Left ventricle myocardium inferior (tissue), 1 donor: ENCODE measurements at places on chromosomes 12 and 14.

- no peak for DNase-seq
Measured at GRCh38 chr12:38543151-38543550, 226.6 kb downstream of the ALG10B start.

- no peak for DNase-seq
Measured at GRCh38 chr14:46245276-46245675, 406.3 kb downstream of the RPL10L start.

GRCh38 chr12:109140560-109140959, 24.2 kb downstream of the ACACB start:
- DNase-seq = no peak

DNA sequence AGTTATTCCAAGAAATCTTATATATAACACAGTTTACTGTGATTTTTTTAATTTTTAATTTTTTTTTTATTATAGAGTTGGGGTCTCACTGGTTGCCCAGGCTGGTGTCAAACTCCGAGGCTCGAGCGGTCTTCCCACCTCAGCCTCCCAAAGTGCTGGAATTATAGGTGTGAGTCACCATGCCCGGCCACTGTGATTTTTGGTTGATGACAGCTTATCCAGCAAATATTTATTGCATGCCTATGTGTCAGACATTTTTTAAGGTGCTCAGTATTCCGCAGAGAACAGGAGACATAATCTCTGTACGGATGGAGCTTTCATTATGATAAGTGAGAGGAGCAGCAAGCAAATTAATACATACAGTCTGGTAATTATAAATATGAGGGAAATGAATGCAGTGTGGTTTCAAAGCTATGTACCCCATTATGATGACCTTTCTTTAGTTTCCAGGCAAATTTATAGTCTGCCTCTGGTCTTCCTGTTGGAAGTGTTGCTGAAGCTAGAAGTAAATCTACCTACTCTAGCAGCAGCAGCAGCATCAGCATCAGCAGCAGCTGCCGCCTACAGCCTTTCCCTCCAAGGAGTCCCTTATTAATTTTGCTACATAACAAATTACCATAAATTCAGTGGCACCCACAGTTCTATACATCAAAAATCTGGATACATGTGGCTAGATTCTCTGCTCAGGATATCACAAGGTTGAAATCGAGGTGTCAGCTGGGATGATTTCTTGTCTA, 32.3 kb downstream of the FRS2 start:
- DNase-seq = no peak

DNA sequence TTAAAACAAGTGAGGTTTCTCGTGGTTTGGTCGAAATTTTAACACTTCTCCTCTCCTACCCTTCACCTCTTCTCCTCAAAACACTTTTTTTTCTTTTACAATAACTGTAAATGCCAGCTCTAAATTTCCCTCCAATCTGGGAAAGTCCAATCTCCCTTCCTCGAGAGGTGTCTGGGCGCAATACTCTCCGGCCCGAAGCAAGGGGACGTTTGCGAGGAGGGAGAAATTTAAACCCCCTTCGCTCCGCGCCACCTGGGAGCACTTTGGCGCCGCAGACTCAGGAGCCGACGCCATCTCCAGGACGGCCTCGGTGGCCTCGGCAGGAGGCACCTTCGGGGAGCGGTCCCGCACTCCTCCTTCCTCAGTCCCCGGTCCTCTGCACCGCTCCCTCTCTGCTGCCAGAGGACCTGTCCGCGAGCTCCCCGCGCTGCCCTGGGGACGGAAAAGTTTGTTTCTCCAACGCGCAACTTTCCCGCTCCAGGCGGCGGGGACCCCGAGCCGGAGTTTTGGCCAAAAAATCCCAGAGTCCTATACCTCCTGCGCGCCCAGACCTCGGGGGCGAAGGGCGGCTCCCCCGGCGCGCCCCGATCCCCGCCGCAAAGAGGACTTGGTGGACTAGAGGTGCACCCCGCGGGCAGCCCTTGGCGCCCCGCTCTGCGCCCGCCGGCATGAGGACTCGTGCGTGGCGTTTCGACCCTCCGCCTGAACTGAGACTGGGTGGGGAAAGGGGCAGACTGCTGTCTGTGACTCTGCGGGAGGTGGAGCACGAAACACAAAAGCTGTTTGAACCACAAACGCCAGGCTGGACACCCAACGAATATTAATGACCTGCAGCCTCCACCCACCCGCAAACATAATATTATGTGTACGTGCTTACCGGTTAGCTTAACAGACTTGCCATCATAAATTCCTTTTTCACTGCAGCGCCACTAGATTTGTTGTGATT, 95.2 kb upstream of the HMGA2 start:
- no peak for DNase-seq

- DNase-seq = no peak
Measured at GRCh38 chr14:101076451-101077198, 173.1 kb upstream of the RTL1 start.

GRCh38 chr12:127779301-127780045, 487.5 kb upstream of the TMEM132C start:
- no peak for DNase-seq

- DNase-seq = no peak
Measured at GRCh38 chr12:66047411-66048021, 83.0 kb downstream of the LLPH start.

GRCh38 chr14:99430491-99430890, 50.2 kb downstream of the SETD3 start:
- no peak for DNase-seq

GRCh38 chr14:92866181-92866752, 56.7 kb upstream of the CHGA start:
- DNase-seq = no peak

DNA sequence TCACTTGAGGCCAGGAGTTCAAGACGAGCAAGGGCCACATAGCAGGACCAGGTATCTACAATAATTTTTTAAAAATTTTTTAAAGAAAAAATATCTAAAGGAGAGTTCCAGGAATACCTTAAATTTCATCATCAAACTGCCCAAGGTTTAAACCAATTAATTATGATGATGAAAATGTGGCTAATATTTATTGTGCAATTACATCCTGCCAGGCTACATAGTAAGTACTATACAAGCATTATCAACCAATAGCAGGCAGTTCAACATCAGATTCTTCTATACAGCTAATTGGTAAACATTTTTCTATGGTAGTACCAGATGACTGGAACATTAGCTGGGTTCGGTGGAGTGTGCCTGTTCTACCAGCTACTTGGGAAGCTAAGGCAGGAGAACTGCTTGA, 24.4 kb downstream of the DENND5B start:
- no peak for DNase-seq

- DNase-seq = no peak
Measured at GRCh38 chr12:86275356-86275755, 19.2 kb upstream of the MGAT4C start.

DNA sequence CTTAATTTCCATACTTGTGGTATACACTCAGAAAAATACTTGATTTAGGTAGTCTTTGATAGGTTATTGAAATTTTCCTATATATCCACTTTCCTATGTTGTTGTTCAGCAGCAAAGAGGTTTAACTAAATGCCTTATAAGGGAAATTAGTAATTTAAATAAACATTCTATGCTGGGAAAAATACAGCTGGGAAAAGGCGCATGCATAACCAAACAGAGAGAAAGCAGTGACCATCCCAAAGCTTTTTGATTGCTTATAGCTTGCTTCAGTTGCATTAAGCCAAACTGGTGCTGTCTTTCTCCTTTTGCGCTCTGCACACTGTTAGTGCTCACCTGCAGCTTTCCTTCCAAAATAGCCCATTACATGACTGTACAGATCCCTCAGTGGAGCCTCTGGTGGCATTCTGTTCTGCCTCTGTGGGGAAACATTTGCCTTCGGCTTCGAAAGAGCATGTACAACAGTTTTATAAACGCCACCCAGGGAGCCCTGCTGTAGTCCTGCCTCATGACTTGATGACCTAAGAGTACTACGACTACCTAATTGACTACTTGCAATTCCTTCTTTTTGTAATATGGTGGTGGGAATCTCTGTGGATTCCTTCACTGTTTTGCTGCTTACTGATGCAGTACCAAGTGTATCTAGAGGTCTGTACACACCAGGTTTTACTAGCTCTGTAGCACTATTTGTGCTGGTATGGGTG, 120.8 kb downstream of the RALGAPA1 start:
- no peak for DNase-seq

- no peak for DNase-seq
Measured at GRCh38 chr12:124713436-124714082, 146.1 kb upstream of the NCOR2 start.

GRCh38 chr14:85531141-85531586, 1.2 kb downstream of the FLRT2 start:
- peak; percentile 37 for DNase-seq

DNA sequence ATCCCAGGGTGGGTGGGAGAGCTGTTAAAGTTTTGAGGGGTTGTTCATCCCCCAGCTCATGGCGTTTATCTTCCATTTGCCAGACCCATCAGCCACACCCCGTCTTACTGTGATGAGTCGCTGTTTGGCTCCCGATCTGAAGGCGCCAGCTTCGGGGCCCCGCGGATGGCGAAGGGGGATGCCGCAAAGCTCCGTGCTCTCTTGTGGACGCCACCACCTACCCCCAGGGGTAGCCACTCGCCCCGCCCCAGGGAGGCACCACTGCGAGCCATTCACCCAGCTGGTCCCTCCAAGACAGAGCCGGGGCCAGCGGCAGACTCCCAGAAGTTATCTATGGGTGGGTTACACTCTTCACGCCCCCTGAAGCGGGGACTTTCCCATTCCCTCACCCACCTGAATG, 5.7 kb downstream of the RITA1 start:
- no peak for DNase-seq

- no peak for DNase-seq
Measured at GRCh38 chr12:1933342-1934051, 15.0 kb upstream of the CACNA2D4 start.
